Osteocyte (in vitro differentiated cells): ENCODE measurements at places on chromosomes 6 and 20. TPM values are rescaled to one million over a fixed set of nuclear protein-coding genes. Genes with fewer than 3 reads are reported as not detected.

- no peaks in the 10 kb centered on the region for H3K27me3 ChIP-seq
- no peak overlapping the region for H3K4me3 ChIP-seq
- H3K4me1 ChIP-seq: peaks cover 4% of the 10 kb centered on the region
- H3K27ac ChIP-seq: no peak overlapping the region
- peak; percentile 4 for DNase-seq
Measured at GRCh38 chr6:73537677-73538076, 16.8 kb upstream of the EEF1A1 start.

The HCK gene
- total RNA-seq: not detected in 2 replicates

GRCh38 chr6:154648188-154648887, 84.9 kb upstream of the SCAF8 start:
- H3K4me1 ChIP-seq: peaks cover 17% of the 10 kb centered on the region
- no peaks in the 10 kb centered on the region for H3K27me3 ChIP-seq
- no peak for DNase-seq
- H3K27ac ChIP-seq: no peak overlapping the region
- no peak overlapping the region for H3K4me3 ChIP-seq

DNA sequence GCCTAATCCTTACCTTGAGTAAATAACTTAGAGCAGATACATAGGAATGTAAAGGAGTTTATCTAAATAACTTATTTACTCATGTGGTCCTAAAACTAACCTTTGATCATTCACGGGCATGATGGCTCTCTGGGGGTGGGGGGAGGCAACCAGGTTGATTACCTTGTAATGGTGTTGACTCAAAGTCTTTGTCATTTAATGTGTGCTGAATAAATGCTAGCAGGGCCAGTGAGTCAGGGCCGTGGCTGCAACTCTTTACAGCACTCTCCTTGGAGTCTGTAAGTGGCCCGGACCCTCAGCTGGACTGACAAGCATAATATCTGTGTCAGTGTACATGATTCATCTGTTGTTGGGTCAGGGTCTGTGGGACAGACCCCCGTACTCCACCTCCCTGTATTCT, 203.0 kb downstream of the EPM2A start:
- no peak overlapping the region for H3K4me3 ChIP-seq
- no peak overlapping the region for H3K27ac ChIP-seq
- no peaks in the 10 kb centered on the region for H3K4me1 ChIP-seq
- no peaks in the 10 kb centered on the region for H3K36me3 ChIP-seq
- H3K27me3 ChIP-seq: peaks cover 7% of the 10 kb centered on the region
- no peak for DNase-seq

- no peak overlapping the region for H3K4me3 ChIP-seq
- no peak for DNase-seq
- H3K27me3 ChIP-seq: no peaks in the 10 kb centered on the region
- H3K4me1 ChIP-seq: peaks cover 62% of the 10 kb centered on the region
Measured at GRCh38 chr20:8156235-8157079, 24.4 kb downstream of the PLCB1 start.

The PNLDC1 gene
- total RNA-seq: not detected in 2 replicates
